Activated naive CD8-positive, alpha-beta T cell treated with anti-CD3 and anti-CD28 coated beads for 36 hours (primary cell): ENCODE measurements at places on chromosomes 16 and 17.

GRCh38 chr16:31074814-31075183 is 577 bp downstream of the ZNF646 start:
- DNase-seq: no peak

DNA sequence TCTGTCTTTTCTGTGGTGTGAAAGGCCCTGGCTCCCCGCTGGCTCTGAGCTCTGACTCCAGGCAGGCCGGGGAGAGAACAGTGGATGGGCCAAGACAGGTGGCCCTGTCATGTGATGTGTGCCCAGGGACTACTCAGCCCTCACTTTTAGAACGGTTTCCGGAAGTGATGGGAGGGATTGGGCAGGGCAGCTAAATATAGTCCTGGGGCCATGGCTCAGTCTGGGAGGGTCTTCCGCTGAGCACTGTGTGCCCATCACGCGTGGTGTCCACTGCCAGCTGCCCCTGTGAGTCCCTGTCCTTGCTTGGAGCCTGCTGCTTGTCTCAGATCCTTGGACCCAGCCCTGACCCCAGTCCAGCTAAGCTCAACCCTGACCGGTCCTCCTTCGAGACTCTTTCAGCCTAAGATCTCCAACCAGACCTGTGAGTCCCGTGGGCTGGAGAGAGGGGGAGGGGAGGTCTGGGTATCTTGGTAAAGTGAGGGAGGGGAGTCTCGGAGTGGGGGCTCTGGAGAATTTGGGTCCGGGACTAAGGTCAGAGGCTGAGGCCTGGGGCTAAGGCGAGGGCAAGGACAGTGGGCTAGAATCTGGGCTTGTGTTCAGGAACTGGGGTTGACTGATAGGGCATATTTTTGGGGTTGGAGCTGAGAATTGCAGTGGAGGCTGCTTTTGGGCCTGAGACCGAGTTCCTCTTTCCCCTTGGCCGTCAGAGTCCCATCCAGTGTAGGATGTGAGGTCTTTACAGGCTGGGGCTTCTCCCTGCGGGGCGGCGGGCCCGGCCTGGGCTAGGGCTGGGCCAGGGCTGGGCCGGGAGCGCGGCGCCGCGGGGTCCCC is at the start of gene TRIM72:
Gene TRIM72, plus strand, starts transcription at position 243 of the 831 bp plus-strand sequence. CDS start 620 bp downstream, outside the sequence.
- no peak for DNase-seq

- no peak for DNase-seq
Observed at GRCh38 chr16:31488468-31489297, 5.8 kb downstream of the SLC5A2 start.

DNA sequence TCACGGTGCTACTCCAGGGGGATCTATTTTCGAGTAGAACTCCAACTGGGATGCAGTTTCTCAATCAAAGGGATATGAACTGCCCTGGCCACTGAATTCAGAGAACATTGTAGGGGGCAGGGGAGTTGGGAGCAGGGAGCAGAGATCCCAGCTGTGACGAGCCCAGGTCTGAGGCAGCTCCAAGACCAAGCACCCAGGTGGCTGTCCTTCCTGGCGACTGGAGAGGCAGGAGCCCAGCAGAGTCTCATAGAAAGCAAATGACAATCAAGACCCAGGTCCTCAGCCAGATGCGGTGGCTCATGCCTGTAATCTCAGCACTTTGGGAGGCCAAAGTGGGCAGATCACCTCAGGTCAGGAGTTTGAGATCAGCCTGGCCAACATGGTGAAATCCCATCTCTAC is 60.1 kb downstream of the TK2 start:
- DNase-seq: no peak

- no peak for DNase-seq
Observed at GRCh38 chr16:56408379-56409098, 16.8 kb downstream of the AMFR start.

DNA sequence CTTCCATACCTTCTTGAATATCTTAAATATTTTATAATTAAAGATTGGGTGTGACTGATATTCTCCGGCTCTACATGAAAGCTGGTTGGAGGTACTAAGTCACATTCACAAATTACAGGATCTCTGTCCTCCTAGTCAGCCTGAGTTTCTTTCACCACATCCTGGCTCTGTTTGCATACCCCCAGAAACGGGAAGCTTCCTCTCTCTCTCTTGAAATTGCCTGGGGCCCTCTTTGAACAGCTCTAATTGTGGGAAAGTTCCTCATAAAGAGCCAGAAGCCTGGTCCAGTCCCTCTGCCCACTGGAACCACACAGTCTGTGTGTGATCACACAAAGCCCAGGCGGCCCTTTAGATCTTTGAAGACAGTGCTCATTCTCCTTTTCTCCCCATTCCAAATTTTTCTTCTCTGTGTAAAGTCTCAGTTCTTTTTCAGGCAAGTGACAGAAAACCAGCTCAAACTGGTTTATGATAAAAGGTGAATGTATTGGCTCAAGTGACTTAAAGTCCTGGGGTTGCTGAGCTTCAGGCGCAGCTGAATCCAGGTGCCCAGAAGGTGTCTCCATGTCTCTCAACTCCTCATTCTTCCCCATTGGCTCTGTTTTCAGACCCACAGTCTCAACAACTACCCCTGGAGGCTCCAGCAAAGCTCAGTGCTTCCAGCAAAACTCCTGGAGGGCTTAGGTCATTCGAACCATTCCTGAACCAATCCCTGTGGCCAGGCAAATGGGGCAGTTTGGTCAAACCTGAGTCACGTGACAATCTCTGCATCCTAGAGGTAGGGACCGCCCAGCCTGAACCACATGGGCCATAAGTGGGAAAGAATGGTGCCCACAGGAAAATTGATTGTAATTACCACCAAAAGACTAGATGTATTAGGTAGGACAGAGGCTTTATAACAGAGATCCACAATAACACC is 8.5 kb upstream of the RAI1 start:
- no peak for DNase-seq

DNA sequence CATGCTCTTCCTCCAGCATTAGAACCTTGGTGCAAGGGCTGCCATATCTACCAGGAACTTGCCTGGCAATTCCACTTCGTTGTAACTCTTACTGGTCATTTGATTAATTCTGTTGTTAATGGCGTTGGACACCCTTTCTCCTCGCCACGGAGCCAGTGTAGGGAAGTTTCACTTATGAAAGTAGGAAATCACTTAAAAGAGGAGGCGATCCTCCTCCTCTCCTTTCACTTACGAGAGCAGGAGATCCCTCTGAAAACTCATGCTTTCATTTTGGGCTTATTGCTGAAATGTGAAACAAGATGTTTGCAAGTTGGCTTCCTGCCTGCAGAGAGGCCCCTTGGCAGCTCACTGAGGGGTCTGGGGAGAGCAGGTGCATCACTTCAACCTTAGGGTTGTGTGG is 226.0 kb downstream of the SNX29 start:
- no peak for DNase-seq

- no peak for DNase-seq
Observed at GRCh38 chr17:57607553-57608120, 137.5 kb downstream of the CCDC182 start.

DNA sequence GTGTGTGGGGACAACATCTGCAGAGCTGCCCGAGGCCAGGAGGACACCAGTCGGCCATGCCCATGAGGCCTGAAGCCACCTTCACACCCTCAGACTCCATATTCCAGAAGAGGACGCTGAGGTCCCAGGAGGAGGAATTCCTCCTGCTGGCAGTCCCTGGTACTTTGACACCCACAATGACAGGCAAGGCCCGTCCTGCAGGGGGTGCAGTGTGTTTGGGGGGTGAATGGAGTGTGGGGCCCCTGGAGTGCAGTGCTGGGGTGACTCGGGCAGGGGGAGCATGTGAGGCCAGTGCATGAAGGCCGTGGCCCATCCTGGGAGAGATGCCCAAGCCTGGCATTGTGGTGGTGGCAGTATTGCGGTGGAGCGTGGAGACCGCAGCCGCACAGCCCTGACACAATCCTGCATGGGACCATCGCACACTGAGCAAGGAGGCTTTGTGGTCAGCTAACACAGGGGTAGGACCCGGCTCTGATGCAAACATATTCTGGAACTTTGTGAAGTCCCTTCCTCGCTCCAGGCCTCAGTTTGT is 52.2 kb downstream of the ZDHHC7 start:
- DNase-seq: no peak

DNA sequence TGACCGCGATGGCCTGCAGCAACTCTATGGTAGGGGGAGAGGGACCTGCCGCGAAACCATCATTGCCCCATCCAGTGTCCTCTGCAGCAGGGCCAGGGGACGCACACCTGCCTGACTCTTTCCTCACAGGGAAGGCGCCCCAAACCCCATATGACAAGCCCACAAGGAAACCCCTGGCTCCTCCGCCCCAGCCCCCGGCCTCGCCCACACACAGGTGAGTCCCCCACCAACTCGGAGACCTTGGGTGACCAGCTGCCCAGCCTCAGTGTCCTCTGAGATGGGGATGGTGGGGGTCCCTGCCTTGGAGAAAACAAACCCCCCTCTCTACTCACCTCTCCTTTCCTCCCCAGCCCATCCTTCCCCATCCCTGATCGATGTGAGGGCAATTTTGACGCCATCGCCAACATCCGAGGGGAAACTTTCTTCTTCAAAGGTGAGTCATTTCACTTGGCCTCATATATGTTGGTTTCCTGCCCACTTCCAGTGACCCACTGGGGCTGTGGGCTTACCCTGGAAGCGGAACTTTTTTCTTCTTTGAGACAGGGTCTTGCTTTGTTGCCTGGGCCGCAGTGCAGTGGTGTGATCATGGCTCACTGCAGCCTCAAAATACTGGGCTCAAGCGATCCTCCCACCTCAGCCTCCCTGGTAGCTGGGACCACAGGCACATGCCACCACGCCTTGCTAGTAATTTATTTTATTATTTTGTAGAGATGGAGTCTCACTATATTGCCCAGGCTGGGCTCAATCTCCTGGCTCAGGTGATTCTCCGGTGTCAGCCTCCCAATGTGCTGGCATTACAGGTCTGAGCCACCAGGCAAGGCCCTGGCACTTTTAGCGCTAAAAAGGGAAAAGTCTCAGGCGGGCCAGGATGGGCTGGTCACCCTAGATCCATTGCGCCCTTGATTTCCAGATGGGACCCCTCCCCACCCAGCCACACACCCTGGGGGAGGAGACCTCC is 8.0 kb upstream of the IL32 start:
- DNase-seq: no peak

- DNase-seq: peak; percentile 40
Observed at GRCh38 chr17:32111141-32111771, 31.0 kb upstream of the RHOT1 start.

- peak; percentile 50 for DNase-seq
Observed at GRCh38 chr16:88924834-88925539, 52.0 kb downstream of the CBFA2T3 start.
